NCI-H526 treated with DMSO at 0.1 percent for 48 hours (cell line): ENCODE measurements at places on chromosomes 11 and 22.

GRCh38 chr22:20499769-20500168, 4.2 kb upstream of the KLHL22 start:
- no peak for DNase-seq

GRCh38 chr11:41256041-41256440, 203.4 kb downstream of the LRRC4C start:
- no peak for DNase-seq

- DNase-seq = no peak
Measured at GRCh38 chr11:48093323-48093722, 113.0 kb downstream of the PTPRJ start.

DNA sequence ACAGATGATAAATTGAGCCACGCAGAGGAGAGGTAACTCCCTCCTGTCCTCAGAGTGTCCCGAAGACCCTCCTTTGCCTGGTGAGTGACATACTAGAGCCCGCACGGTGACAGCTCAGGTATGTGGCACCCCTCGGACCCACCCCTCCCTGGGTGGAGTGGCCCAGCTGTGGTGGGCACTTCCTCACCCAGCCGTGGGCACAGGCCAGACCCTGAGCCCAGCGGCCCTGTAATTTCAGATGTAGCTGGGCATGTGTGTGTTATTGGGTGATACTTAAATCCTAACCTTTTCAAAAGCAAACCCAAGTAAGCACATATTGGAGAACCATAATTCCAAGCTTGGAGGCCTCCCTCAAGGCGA, 93.2 kb downstream of the WNT7B start:
- no peak for DNase-seq

DNA sequence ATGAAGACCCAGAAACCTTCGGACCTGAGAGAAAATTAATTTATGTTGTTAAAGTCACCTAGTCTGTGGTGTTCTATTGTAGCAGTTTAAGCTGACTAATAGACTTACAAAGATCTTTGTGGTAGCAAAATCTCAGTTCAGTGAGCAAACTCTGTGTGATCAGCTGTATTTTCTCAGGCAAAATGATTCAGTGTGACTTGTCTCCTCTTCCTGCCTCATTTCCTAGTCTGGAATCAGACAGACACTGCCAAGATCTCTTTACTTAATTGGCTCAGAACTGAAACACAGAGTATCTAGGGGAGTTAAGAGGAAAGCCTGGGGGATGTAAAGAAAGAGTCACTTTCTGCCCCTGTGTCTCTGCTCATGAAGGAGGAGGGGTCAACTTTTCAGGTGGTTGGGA, 564.7 kb downstream of the KCNA4 start:
- DNase-seq = no peak

GRCh38 chr11:115528225-115528624, 24.0 kb upstream of the CADM1 start:
- no peak for DNase-seq

DNA sequence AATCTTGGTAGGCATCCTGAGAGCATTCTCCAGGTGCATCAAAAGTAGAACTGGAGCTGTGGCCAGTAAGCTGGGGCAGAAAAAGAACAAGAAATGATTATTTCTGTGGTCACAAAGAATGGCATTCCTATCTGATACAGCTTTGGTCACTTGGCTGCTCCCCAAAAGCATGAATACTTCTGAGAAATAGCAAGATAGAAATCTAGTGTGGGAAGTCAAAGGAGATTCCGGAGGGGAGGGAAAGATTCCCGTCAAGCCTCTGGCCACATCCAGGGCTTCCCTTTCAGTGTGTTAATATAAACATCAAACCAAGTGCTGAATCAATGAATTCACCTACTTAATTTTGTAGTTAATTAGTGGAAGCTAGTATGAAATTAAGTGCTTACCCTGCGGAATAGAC, 1185.4 kb downstream of the LRRC4C start:
- no peak for DNase-seq

- peak; percentile 58 for DNase-seq
Measured at GRCh38 chr22:37330200-37331033, 48.1 kb downstream of the CYTH4 start.

DNA sequence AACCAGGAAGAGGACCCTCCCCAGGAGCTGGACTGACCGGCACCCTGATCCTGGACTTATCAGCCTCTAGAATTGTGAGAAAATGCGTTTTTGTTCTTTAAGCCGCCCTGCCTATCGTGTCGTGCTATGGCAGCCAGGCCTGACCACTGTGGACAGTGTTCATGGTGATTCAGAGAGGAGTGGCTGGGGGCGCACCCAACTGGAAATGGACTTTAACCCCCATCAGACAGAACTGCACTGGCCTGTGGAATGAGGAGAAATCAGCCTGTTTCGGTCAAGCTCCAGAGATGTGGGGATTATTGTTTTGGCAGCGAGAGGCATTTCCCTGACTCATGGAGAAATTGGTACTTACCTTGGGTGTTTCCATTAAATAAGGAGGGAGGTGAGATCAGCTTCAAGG, 1437.8 kb downstream of the BRD1 start:
- no peak for DNase-seq

DNA sequence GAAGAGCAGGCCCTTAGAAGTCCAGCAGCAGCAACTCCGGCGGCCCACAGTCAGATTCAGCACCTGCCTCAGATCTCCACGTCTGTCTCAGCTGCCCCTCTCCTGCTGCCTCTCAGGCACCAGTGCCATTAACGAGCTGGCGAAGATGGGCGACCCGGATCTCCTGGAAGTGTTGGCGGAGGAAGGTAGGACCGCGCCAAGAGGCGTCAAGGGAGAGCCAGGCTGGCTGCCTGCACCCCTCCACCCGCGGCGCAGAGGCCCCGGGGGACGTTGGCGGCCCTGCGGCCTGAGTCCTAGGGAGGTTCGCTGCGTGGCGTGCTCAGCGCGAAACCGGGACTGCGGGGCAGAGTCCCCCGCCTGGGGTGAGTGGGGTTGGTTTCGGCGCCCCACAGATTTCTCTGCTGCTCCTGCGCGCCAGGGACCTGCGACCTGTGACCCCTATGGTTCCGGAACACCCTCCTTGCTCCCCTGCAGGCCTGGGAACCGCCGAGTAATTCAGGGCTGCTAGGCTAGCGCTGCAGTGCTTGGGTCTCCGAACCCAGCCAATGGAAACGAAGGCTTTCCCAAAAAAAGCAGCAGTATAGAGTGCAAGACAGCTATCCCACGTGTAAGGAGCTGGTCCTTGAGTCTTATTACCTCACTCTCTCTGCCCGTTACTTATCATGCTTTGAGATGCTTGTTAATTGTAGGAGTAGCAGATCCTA, 615 bp downstream of the ANO5 start:
- DNase-seq = peak; percentile 87

DNA sequence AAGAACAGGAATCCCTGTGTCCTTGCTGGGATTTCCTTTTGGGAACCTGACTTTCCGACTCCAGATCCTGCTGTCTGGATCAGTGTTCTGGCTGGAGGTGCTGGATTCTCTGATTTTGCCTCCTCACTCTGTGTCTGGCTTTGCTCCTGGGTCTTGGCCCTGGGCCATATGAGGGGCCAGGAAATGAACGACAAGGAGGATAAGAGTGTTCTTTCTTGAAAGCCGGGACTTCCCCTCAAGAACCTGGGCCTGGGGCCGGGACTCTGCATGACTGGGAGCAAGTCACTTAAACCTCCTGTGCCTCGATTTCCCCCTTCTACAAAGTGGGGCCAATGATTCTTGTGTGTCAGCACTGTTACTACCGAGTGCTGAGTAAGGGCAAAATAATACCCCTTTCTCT, 2.9 kb upstream of the MYO7A start:
- no peak for DNase-seq

DNA sequence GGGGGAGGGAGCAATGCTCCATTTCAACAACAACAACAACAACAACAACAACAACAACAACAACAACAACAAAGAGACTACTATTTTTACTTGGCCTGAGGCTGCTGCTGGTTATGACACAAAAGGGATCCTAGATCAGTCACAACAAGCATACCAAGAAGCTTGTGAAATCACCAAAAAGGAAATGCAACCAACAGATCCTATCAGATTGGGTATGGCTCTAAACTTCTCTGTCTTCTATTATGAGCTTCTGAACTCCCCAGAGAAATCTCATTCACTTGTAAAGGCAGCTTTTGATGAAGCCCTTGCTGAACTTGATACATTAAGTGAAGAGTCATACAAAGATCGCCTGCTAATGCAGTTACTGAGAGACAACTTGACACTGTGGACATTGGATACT, 10.5 kb upstream of the MS4A2 start:
- no peak for DNase-seq

- no peak for DNase-seq
Measured at GRCh38 chr11:84922836-84923235, 704.3 kb downstream of the DLG2 start.

GRCh38 chr22:25395915-25396314, 168.6 kb upstream of the GRK3 start:
- no peak for DNase-seq

DNA sequence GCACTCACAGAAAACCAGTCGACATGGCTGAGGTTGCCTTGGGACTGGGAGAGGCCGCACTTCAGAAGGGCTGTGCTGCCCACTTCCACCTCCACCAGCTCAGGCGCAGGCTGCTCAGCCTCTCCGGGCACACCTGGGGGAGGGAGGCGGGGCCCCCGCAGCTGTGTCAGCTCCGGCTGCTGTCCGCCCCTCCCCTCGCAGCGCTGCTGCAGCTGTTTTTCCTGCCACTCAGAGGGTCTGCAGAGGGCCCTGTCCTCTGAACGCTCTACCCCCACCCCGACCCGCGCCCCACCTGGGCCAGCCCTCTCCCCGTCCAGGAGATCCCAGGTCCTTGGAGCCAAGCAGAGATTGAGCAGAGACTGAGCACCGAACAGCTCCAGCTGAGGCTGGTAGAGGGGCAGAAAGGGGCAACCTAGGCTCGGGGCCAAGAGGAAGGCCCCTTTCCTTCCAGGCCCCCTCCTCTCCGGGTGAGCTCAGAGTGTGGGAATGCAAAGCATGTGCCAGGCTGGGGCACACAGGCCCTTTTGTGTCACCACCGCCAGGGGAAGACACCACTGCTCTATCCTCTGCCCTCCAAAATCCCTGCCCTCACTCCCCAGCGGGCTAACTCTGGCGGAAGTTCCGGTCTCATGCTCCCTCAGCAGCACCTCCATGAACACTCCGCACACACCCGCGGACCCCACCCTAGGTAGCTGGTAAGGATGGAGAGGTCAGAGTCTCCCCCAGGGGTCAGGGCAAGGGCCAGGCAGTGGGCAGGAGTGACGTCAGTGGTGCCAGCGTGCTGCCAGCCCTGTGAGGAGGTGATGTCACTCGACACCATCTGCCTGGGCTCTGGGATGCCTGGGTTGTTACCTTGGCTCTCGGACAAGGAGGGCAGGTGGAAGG, 1.6 kb downstream of the MCAM start:
- DNase-seq = peak; percentile 69

DNA sequence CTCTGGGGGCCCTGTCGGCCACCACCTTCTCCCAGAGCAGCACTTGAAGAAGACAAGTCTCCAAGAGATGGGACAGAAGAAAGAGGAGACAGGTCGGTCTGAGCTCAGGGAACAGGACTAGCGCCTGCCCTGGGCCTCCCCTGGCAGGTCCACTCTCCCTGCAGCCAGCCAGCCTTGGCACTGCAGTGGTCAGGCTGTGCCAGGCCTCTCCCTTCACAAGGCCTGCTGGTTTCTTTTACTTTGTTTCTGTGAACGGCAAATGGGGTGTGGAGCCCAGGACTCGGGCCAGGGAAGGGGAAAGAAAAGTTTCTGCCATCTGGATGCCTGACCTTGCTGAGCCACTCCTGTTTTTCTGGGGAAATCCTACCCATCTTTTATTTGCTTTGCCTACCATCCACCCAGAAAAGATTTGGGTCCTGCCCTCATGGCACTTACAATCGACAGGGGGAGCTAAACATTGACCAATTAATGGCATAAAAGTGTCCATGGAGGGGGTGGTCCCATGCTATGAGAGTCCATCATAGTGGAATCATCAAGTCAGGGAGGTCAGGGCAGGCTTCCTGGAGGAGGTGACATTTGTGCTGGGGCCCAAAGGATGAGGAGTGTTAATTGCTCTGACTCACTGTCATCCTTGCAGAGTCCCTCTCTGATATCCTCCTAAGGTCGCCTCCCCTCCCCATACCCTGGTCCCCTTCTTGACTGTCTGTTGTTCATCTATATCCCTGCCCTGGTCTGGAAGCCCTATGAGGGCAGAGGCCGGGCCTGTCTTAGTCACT, 65.2 kb downstream of the NFAM1 start:
- no peak for DNase-seq

- no peak for DNase-seq
Measured at GRCh38 chr11:12269446-12270214, 107.7 kb upstream of the PARVA start.

- DNase-seq = no peak
Measured at GRCh38 chr11:133058501-133058900, 473.8 kb downstream of the OPCML start.

GRCh38 chr11:123180166-123180565, 14.9 kb downstream of the CLMP start:
- no peak for DNase-seq

GRCh38 chr11:71566081-71566620, 788 bp downstream of the KRTAP5-10 start:
- DNase-seq = no peak
